ENCODE measurements at places on chromosomes 1 and 21.

- DNase-seq: no peak
Observed at GRCh38 chr1:163672976-163673758, 351.4 kb downstream of the NUF2 start.

DNA sequence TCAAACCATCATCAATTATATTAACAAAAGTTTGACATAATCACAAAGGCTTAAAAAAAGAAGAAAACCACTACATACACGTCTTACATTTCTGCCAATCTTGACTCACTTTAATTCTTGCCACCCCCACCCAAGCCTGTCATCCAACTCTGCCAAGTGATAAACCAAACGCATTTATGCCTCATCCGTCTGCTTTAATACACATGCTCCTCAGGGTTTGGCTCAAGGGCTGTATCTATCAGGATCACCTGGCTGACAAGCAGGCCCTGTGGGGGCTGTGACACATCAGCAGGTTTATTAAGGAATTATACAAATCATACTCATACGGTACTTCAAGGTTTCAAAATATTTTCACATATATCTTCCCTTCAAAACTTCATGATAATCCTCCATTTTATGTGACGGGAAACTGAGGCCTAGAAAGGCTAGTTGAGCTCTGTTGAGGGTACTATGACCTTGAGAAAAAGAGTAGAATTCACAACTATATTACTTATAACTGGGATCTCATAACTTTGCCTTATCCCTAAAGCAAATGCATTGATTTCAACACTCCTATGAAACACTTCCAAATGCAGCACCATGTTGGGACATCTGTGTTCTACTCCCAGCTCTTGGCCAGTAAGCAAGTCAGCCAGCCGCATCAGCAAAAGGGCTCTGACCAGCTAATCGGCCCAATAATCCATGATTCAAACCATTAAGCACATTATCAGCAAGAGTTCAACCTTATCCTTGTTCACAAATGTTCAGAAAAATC, 8.7 kb downstream of the SORT1 start:
- no peak for DNase-seq

GRCh38 chr1:27665016-27665651, 6.9 kb downstream of the IFI6 start:
- no peak for DNase-seq

DNA sequence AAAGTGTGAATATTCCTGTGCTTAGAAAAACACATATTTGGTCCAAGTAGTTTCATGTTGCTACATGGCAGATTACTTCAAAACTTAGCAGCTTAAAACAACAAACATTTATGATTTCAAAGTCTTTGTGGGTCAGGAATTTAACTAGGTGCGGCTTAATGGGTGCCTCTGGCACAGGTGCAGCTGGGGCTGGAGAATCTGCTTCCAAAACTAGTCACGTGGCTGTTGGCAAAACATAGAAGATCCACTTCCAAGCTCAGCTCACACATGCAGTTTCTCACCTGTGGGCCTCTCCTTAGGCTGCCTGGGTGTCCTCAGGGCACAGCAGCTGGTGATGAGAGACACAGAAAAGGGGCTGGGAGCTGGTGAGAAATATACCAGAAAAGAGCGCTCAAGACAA, 263.4 kb downstream of the TTLL7 start:
- no peak for DNase-seq

GRCh38 chr1:206575894-206576737, 36.1 kb downstream of the EIF2D start:
- DNase-seq: no peak

GRCh38 chr1:211731456-211732292, 56.3 kb upstream of the NEK2 start:
- DNase-seq: no peak

DNA sequence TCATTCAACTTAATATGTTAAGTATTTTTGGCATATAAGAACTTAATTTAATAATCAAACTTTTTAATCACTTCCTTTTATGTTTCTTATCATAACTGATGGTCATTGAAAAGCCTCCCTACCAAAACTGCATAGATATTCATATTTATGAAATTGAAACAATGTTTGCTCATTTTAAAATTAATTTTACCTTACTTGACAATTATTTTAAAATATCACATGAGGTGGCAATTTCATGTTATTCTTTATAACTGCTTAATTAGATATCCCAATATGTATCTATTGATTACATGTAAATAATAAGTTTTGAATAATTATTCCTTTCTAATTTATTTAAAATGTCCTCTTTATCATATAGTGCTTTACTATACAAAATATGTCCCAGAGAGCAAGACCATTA, 266.1 kb upstream of the NRIP1 start:
- no peak for DNase-seq

DNA sequence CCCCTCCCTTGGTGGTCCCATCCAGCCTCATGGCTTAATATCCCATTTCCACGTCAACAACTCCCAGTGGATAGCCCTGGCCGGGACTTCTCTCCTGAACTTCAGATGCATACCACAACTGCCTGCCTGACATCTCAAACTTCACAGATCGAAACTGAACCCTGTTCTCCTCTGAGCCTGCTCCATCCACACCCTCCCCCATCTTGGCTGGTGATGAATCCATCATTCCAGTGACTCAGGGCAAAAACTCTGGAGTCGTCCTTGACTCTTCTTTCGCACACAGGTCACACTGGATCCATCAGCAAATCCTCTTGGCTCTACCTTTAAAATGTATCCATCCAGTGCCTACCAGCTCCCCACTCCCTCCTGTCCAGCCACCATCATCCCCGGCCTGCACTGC, 3.9 kb downstream of the TAS1R2 start:
- no peak for DNase-seq

- DNase-seq: no peak
Observed at GRCh38 chr21:14114251-14114650, 96.5 kb downstream of the LIPI start.

GRCh38 chr21:25424048-25424447, 183.2 kb downstream of the MRPL39 start:
- no peak for DNase-seq

- DNase-seq: no peak
Observed at GRCh38 chr1:231000639-231001038, 21.7 kb downstream of the ARV1 start.

DNA sequence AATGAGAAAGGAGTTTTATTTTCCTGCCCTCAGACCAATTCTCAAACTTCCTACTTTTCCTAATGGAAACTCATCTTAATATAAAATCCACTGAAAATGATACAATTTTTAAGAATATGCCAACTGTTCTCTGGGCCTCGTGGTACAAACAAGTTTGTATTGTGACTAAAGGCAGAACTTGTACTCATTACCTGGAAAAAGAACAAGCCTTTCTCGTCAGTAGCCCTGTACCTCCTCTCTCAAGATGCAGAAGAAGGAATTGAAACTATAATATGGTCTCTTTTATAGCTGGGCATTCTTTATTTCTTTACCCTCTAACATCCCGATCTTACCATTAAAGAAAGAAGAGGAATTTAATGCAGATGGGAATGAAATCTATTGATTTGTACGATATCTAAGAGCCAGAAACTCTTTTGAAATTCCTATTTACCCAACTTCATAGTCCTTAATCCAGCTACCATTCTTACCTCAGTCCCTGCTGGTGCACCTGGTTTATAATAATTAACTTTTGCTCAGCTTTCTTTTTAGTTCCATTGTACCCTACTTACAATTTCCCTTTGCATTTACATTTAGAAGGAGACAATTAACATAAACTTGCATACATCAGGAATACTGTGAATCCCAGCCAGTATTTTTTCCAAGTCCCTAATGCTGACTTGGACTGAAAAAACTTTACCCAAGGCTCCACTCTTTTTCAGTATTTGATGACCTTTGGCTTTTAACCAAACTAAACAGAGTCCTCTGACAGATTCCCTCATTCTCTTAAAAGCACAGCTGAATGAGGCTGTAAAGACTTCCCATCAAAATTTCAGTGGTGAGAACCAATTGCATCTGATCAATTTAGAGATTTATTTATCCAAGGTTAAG, 1162.4 kb downstream of the BRINP3 start:
- no peak for DNase-seq

DNA sequence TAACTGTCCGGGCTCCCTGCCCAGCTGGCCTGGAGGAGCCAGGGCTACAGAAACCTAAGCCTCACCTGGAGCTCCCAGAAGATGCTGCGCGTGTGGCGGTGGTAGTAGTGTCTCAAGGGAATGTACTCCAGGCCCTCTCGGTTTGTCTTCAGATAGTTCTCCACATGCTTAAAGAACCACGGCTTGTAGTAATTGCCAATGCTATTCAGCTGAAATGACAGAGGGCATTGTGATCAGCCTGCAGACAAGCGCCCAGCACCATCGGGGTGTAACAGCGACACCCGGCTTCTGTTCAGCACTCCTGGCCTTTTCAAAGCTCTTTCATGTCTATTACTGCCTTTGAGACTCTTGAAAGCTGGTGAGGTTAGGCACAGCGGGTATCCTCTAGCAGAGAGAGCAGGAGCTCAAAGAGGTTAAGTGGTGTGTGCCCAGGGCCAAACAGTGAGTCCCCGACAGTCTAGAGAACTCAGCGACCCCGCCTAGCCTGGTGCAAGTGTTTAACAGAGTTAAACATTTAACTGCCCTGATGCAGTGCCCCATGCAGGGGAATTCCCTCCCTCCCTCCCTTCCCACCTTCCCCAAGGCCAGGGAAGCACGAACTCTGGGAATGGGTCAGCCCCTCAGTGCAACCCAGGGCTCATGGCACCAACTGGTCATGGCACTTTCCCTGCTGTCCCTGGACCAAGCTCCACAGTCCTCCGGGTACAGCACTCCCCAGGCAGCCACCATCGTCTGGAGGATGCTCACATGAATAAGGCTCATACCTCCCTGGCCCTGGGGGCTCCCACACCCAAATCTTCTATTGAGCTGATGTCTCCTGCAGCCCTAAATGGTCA, 21.5 kb downstream of the DHCR24 start:
- no peak for DNase-seq

GRCh38 chr1:185318431-185319138, 1.5 kb upstream of the IVNS1ABP start:
- DNase-seq: peak; percentile 66

- DNase-seq: no peak
Observed at GRCh38 chr1:200388791-200389190, 21.0 kb downstream of the ZNF281 start.

GRCh38 chr1:156167536-156167935, 14.2 kb downstream of the SEMA4A start:
- no peak for DNase-seq

GRCh38 chr1:15070145-15070748, 83.3 kb upstream of the TMEM51 start:
- DNase-seq: no peak

DNA sequence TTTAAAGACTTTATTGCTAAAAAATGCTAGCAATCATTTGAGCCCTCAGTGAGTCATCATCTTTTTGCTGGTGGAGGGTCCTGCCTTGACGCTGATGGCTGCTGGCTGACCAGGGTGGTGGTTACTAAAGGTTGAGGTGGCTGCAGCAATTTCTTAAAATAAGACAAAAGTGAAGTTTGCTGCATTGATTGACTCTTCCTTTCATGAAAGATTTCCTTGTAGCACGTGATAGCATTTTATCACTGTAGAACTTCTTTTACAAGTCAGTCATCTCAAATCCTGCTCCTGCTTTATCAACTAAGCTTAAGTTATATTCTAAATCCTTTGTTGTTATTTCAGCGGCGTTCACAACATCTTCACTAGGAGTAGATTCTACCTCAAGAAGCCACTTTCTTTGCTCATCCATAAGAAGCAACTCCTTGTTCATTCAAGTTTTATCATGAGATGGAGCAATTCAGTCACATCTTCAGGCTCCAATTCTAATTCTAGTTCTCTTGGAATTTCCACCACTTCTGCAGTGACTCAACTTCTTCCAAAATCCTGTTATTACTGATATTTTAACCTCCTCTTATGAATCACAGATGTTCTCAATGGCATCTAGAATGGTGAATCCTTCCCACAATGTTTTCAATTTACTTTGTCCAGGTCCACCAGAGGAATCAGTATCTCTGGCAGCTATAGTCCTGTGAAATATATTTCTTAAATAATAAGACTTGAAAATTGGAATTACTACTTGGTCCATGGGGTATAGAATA, 17.6 kb upstream of the RGS1 start:
- DNase-seq: no peak

GRCh38 chr1:55364216-55364615, 149.1 kb upstream of the USP24 start:
- DNase-seq: no peak

DNA sequence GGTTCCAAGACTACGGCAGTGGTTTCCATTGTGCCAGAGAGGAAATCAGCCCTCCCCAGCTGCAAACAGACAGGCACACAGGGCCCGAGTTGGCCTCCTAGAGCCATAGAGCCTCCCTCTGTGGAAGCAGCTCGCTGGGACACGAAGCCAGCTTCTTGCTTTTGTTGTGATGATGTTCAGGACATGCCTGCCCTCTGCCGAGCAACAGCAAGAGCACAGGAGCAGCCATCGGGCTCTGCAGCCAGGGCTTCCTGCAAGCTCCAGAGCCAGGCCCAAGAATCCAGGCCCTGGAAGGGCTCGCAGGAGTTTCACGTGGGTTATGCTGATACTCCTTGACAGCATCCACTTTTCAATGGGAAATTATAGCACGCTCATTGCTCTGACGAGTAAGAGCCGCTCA, 18.5 kb downstream of the NPHP4 start:
- DNase-seq: no peak

GRCh38 chr1:44839576-44839975, 3.5 kb downstream of the PTCH2 start:
- DNase-seq: no peak

DNA sequence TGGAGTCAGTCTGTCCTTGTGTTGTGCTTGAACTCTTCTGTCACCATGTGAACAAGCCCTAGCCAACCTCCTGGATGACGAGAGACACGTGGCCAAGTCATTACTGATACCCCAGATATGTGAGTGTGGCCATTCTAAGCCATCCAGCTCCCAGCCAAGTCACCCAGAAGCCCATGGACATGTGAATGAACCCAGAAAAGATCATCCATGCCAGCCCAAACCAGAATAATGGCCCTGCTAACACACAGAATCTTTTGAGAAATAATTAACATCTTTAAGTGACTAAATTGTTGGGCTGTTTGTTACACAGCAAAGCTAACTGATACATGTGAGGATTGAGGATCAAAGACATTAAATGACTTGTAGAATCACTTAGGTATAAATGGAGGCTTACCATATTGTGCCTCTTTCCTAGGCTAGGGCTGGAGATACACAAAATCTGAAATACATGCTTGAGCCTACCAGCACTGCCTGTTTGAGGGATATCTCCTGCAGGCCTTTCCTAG, 38.2 kb downstream of the KANK4 start:
- DNase-seq: no peak

GRCh38 chr1:185244015-185244747, 72.9 kb downstream of the IVNS1ABP start:
- no peak for DNase-seq

DNA sequence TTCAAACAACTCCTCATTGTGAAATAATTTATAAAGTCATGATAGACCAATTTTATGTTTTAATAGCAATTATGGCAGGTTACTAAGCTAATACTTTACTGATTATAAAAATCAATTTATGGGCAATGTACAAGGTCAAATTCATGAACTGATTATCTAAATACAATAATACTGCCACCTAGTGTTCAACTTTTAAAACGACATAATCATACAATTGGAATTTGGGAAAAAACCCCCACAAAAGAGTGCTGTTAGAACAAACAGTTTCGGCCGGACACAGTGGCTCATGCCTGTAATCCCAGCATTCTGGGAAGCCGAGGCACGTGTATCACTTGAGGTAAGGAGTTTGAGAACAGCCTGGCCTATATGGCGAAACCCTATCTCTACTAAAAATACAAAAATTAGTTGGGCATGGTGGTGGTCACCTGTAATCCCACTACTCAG, 14.0 kb downstream of the GTF2B start:
- no peak for DNase-seq
